ENCODE measurements at places on chromosomes 1 and 21.

DNA sequence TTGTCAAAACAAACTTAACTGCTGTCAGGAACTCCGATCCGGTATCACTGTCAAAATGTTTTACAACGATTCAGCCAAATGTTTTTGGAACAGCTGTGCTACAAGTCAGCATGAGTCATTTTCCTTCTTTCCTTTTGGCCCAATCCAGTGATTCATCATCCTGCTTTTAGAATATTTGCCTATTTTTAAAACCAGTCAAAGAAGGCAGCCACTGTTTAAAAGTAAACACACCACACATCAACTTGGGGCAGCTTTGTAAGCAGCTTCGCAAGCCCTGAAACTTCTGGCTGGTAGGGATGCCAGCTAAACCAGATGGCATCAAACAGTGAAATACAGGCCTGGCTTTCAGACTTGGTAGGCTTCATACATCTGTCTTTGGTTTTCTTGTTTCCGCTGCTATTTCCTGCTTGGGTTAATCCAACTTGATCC is 14.9 kb downstream of the MAP3K7CL start:
- no peak for DNase-seq

DNA sequence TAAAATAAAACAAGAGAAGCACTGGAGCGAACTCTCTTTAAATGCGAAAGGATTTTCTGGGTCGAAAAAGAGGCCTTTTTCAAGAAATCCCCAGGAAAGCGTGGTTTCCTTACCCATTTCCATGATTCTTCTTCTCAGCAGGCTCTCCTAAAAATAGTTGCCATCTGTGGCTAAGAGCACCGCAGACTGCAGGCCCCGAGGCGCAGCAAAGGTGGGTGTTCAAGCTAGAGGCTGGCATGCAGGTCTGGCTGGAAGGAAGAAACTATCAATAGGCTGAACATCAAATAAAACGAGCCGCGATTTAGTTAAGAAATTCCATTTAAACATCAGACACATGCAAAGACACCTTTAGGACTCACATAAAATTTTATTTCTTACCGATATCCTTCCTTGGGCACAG is 135.1 kb downstream of the ADAMTS1 start:
- DNase-seq: no peak

- DNase-seq: no peak
These were observed 76.9 kb downstream of the COQ8A start for GRCh38 chr1:227016990-227017389.

- DNase-seq: peak; percentile 65
These were observed 116.3 kb downstream of the DAB1 start for GRCh38 chr1:57307392-57308170.

GRCh38 chr1:166701603-166702100 is 137.6 kb upstream of the POGK start:
- no peak for DNase-seq

- peak; percentile 90 for DNase-seq
These were observed 7.3 kb downstream of the SYTL1 start for GRCh38 chr1:27348861-27349783.
